ENCODE measurements at places on chromosomes 12 and 14.

DNA sequence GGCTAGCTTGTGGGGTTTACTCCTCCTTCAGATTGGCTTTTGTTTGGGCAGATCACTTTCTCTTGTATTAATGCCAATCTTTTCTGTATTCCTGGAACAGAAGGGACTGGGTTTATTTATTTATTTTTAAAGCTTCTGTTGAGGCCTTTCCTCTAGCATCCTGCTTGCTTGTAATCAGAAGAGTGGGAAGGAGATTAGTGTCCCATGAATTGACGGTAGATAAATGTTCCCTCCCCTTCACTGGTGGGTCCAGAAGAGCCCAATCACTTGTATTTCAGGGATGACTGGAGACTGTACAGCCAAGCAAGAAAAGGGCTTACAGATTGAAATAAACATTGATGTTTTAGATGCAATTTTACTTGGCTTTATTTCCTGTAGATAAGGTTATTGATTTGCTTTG lies 71.0 kb downstream of the LIN52 start:
- no peak for DNase-seq

DNA sequence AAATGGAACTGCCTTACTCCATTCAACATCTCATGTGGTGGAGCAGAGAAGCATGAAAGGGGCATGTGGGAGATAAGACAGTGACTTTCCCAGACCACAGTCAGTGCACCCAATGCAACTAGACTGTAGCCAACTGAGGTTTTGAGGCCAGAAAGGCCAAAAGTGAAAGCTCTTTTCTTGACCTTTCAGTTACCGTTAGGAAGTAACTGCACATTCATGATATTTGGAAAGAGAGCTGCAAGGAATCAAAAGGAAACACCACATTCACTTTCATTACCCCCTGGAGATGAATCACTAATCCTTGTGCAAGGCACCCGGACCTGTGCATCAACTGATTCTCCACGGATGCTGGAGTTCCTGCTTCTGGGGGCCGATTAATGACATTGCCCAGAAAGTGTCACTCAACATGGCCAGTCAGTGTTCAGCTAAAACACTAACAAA lies 72.9 kb upstream of the ELK3 start:
- no peak for DNase-seq

GRCh38 chr12:80756875-80757274 lies 40.2 kb downstream of the MYF5 start:
- no peak for DNase-seq

DNA sequence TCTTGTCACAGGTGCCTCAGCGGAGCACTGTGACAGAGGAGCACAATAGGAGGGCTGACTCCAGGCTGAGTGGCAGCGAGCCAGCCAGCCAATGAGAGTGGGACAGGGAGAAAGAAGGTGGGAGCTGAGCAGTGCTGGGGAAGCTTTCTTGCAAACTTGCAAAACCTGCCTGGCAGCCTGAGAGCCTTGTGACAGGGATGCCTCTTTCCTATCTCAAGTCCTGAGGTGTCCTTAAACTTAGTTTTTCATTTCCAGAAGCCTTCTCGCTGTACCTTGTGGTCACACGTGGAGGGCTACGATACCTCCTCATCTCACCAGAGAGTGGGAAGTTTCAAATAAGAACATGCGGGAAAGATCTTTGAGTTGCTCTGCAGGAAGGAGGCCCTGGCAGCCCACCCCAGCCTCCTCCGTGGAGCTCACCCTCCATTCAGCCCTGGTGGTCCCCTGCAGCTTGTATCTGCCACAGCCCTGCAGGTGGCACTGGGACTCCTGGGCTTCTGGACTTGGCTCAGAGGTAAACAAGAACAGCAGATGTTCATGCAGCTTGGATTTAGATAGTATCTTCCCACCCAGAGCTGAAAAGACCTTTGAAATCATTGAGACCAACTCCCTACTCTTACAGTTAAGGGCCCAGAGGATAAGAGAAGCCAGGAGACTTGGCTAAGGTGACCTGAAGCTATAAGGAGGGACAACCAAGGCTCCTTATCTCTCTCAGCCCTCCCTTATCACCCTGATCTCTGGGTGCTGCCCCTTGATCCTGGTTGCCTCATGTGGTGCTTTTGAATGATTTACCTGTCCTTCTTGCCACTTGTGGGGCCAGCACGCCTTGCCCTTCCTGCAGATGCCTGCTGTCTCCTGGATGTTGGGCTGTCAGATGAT lies 153.5 kb upstream of the MAX start:
- DNase-seq = no peak

- DNase-seq = no peak
These were observed 78.6 kb downstream of the CLMN start for GRCh38 chr14:95240859-95241813.

DNA sequence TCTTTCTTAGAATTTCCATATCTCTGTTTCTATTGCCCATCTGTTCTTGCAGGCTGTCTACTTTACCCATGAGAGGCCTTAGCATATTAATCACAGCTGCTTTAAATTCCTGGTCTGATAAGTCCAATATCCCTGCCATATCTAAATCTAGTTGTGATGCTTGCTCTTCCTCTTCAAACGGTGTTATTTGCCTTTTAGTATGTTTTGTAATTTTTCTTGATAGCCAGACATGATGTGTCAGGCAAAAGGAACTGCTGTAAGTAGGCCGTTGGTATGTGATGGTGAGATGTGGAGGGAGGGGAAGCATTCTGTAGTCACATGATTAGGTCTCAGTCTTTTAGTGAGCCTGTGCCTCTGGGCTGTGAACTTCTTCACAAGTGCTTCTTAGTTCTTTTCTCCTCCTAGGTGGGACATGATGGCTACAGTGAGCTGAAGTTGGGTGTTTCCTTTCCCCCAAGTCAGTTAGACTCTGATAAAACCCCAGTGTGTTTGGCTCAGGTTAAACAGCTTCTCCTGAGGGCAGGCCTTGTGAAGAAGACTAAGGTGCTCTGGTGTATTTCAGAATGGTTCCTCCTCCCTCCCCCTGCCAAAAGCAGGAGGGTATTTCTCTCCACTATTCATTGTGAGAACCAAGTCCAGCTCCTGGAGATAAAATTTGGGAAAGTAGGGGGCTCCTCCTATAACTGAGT lies 195.9 kb upstream of the PARP11 start:
- no peak for DNase-seq

DNA sequence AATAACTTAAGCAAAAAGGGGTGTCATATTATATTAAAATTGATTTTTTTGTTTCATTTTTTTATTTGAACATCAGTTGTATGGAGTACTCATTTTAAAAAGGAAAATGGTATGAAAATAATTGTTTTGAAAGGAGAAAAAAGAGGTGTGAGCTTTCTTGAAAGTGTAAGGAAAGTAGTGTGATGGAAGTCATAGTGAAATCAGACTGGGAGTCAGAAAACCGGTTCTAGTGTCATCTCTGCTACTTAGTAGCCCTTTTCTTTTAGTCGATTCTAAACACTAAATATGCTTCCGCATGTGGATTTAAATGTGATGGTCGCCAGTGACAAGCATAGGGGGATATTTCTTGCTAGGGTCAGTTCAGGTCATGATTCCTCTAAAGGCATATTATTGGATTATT lies 1.8 kb upstream of the DYRK2 start:
- no peak for DNase-seq

DNA sequence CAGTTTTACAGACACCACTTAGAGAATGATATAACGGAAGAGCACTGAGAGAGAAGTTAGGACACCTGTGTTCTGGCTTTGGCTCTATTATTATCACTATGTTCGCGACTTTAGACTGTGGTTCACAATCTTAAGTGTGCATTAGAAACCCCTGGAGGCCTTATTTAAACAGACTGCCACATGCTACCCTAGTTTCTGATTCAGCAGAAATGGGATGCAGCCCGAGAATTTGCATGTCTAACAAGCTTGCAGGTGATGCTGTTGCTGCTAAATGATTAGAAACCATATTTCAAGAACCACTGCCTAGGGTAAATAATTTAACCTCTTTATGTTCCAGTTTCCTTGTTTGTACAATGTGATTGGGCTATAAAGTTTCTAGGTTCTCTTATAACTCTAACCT lies 3.6 kb upstream of the RAD51AP1 start:
- no peak for DNase-seq

- DNase-seq = no peak
These were observed 1098.7 kb downstream of the AACS start for GRCh38 chr12:126163984-126164383.

DNA sequence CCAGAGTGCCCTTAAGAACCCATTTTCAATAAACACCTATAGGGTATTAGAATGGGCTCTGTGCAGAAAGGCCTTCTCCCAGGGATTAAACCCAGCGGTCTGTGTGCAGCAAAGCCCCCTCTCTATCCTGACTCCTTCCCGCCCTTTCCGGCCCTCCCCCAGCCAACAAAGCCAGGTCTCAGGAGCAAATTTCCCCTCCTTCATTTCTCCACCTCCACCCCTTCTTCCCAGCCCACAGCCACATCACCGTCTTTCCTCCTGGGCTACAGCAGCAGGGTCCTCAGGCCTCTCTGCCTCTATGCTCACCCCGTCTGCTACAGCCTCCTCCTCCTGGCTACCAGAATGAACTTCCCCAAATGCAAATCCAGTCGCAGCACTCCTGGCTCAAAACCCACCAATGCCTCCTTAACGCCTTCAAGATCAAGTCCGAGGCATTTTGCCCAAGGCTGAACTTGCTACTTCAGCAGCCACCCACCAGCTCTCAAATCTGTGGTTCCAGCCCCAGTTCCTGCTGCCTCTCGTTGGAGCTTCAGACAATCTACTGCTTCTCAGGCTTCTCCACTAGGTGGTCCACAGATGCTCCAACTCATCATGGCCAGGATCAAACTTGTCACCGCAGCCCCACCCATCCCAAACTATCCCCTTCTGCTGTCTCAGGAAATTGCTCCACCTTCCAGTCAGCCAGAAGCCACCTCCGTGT lies 134.8 kb downstream of the BCL11B start:
- DNase-seq = no peak

GRCh38 chr12:89183985-89184435 lies 168.3 kb downstream of the DUSP6 start:
- no peak for DNase-seq

GRCh38 chr14:76950055-76951020 lies 78.2 kb downstream of the IRF2BPL start:
- DNase-seq = no peak

- DNase-seq = no peak
These were observed 24.7 kb downstream of the DDHD1 start for GRCh38 chr14:53128303-53129028.

DNA sequence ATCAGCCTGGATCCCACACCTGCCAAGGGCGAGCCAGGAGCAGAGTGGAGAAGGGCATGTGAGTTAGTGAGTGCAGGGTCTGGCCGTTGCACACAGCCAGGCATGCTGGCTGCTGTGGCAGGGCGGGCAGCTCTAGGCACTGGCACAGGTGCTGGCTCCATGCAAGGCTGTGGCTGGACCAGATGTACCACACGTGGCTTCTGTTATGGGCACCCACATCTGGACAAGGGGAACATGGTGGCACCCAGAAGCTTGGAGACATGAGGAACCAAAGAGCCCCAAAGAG lies 20.1 kb downstream of the SERPINA3 start:
- no peak for DNase-seq
